ENCODE measurements at places on chromosomes 16 and 17.

DNA sequence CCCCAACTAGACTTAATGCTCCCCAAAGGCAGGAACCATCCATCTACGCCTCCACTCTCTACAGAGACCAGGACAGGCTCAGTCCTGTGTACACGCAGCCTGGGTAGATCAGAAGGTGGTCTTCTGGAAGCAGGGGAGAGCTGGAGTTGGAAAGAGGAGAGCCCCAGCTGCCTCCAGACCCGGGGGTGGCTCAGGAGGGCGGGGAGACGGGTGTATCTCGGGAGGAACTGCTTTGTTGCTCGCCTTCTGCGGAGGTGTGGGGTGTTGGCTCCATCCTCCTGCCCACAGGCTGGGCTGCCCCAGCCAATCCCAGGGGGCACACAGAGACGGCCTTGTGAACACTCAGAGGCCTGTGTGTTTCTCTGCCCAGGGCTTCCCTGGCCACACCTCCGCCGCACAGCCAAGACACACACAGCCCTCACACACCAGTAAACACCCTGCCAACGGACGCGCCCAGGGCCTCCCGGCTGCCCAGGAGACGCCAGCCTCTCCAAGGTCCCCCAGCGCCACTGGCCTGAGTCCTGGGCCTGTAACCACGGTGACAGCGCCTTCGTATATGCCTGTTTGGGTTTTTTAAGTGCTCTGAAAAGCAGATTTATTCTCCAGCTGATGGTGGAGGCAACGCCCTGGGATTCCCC lies 143.4 kb upstream of the CDC42EP4 start:
- no peak for DNase-seq

DNA sequence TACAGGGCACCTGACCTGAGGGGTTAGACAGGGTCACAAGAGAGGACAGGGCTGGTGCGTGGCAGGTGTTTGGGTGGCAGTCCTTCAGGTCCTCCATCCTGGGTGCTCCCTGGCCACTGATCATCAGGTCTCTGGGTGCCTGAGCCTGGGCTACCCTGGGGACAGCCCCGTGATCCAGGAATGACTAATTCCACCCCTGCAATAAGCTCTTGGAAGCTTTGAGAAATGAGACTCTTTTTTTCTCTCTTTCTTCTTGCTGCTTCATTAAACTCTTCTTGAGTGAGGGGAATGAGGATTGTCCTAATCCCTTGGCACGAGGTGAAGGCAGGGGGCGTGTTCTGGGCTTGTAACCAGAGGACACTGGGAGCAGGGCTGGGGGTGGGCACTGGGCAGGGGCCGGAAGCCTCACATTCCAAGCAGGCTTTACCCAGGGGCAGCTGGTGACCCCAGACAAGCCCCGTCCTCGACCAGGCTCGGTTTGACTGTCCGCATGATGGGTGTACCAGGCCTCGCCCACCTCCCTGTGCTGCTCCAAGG lies 21.4 kb upstream of the SPNS2 start:
- peak; percentile 65 for DNase-seq

- DNase-seq = peak; percentile 70
These were observed 174.8 kb downstream of the NTN1 start for GRCh38 chr17:9195961-9196670.

- DNase-seq = no peak
These were observed 8.7 kb downstream of the SLC12A4 start for GRCh38 chr16:67959536-67960329.

- DNase-seq = no peak
These were observed 11.6 kb upstream of the NDUFAB1 start for GRCh38 chr16:23607726-23608125.

DNA sequence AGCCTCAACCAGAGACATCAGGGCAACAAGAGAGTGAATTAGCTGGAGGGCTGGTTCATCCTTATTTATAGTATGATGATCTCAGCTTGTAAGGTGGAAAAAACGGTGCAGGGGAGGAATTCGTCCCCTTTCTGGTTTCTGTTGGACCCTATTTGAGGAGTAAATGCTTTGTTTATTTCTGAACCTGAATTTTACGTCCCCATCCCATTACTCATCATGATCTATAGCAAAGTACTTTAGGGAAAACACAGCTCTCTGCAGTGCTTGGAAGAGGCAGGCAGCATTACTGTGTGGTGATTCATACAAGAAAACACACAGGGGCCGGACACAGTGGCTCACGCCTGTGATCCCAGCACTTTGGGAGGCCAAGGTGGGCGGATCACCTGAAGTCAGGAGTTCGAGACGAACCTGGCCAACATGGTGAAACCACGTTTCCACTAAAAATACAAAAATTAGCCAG lies 8.0 kb upstream of the VAT1L start:
- no peak for DNase-seq

DNA sequence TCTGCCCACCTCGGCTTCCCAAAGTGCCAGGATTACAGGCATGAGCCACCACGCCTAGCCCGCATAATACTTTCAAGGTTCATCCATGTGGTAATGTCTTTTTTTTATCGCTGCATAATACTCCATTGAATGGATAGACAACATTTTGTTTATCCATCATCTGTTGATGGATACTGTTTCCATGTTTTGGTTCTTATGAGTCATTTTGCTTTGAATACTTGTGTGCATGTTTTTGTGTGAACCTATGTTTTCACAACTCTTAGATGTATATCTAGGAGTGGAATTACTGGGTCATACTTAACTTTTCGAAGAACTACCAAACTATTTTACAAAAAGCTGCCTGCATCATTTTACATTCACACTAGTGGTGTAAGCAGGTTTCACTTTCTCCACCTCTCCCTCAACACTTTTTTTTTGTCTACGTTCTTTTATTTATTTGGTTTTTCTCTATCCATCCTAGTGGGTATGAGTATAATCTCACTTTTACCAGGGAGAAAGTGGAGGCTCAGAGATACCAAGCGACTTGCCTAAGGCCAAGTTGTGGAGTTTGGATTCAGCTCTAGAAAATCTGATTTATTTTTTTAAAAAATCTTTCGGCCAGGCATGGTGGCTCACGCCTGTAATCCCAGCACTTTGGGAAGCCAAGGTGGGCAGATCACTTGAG lies 151.2 kb downstream of the CMIP start:
- DNase-seq = no peak

DNA sequence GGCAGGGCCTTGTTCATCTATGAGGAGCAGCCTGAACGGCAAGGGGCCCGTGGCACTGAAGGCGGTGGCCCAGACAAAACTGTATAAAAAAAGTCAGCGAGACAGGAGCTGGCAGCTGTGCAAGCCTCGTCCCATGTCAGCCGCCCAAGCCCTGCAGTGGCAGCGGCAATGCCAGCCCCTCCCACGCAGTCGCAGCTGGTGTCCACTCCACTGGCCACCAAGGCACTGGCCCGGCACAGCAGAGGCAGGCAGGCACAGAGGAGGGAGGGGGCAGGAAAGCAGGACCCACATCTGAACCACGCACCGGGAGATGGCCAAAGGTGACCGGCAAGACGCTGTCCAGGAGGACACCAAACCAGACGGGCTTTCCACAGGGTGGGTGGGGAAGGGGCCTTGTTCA lies 15.9 kb upstream of the C16orf95 start:
- no peak for DNase-seq

DNA sequence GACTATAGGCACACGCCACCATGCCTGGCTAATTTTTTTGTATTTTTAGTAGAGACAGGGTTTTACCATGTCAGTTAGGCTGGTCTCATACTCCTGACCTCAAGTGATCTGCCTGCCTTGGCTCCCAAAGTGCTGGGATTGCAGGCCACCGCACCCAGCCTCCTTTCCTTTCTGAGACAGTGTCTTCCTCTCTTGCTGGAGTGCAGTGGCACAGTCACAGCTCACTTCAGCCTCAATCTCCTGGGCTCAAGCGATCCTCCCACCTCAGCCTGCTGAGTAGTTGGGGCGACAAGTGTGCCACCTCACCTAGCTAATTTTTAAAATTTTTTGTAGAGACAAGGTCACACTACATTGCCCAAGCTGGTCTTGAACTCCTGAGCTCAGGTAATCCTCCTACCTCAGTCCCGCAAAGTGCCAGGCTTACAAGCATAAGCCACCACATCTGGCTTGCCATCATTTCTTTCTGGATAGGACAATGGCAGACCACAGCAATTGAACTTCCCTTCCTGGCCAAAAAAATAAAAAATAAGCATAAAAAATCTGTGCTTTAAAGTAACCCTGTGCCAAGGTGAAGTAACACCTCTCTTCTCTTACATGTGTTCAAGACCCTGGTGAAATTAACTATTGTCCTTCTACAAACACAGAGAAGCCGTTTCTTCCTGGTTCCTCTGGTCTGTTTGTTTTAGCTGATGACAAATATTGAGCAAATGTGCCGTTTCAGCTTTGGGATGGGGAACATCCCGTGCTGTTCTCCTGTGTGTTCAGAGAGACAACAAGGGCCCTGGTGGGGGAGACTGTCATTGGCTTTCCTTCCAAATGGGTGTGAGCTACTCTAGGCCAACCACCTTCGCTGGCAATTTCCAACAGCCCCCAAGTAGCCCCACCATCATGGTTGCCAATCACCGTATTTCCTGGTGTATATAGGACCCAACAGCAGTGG lies 60.2 kb downstream of the EMP2 start:
- DNase-seq = no peak

All from H7 (cell line).